ENCODE measurements at places on chromosomes 6 and 20.

- DNase-seq = no peak
Observed at GRCh38 chr20:11389186-11389585, 528.5 kb upstream of the BTBD3 start.

DNA sequence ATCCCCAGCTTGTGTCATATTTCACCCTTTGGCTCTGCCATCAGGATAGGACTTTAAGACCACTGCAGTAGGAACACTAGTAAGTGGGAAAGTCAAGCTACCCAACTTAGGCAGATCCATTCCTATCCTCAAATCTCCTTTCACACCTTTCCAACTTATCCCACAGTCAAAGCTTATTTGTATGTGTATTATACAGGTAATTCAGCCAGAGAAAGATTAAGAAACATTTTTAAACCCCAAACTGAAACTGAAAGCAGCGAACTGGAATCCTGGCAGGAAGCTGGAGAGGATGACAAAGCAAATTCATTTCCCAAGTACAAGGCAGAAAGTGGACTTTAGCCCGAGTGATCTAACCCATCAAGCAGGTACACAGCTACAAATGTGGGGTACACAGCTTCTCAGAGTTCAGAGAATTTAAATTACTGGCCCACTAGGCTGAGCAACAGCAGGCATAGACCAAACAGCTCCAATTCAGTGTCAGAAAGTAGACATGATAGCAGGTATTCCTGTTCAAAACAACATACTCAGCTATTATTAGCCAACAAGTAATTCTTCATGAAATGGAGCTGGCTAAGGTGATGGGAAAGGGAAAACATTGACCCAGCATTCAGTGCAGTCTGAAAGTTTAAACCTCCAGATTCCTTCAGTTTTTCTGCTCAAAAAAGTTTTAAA, 39.1 kb downstream of the ILRUN start:
- DNase-seq = peak; percentile 79

- no peak for DNase-seq
Observed at GRCh38 chr6:156864557-156864956, 87.4 kb downstream of the ARID1B start.

GRCh38 chr6:144749263-144749662, 464.1 kb downstream of the UTRN start:
- DNase-seq = no peak

DNA sequence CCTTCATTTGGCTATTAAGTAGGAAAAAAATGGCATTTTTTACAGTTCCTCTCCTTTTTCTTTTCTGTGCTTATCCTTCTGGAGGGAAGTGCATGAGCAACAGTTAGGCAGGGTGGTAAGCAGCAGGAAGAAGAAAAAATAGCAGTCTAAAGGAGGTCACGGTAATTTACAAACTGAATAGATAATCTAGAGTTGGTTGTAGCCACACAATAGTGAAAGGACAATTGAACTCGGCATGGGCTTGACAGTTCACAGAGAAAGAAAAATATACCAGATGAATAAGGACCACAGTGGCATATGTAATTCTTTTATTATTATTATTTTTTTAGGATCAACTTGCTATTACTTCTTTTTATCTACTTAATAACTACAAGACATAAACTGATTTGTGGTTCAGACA, 358.6 kb downstream of the BTBD9 start:
- no peak for DNase-seq

DNA sequence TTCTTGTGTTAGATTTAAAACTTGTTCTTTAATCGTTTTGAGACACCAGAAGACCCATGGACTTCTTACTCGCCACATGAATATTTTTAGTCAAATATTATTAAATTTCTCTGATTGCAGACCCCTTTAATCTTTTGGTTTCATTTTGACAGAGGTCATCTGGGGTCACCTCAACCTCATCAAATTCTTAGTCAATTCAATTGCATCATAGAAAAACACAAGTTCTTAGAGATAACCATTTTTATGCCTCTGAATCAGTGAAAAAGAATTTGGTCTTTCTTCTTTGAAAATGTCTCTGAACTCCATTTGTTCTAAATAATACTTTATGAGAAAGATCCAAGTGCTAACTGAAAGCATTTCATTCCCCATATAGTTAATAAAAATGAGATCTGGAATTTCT, 55.2 kb upstream of the CBLN4 start:
- no peak for DNase-seq

DNA sequence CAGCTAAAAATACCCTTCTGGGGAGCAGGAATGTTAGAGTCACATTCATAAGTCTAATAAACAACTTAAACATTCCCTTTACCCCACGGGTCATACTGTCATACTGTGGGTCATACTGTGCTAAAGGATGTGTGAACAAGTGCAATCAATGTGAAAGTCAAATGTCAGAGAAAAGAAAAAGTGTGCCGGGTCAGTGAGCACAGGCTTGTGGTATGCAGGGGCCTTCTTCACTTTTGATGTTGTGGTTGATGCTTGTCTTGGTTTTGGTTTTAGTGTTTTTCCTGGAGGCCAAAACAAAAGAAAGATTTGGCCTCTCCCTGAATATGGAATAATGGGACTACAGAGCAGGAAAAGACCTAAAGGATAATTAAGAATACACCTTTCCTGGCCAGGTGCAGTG, 267.9 kb upstream of the PLN start:
- DNase-seq = no peak

DNA sequence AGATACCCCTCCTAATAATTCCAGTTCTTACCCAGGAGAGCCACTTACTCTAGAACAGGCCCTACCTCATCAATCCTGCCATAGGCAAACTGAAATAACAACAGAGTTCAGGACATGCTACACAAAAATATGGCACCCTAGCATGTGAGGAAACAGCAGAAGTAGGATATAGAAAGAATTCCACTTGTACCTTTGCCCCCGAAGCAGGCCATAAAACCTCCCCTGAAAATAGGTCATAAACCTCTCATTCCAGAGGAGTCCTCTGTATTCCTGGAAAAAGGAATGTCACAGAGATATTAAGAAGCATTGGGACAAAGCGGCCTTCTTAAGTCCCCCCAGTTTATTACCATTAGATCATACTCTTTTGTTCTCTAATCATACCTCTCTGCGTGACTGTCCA, 504.3 kb upstream of the MARCKS start:
- DNase-seq = no peak

- DNase-seq = no peak
Observed at GRCh38 chr6:147715035-147715434, 206.5 kb downstream of the SAMD5 start.

- DNase-seq = no peak
Observed at GRCh38 chr6:136158387-136158821, 91.7 kb downstream of the MTFR2 start.

DNA sequence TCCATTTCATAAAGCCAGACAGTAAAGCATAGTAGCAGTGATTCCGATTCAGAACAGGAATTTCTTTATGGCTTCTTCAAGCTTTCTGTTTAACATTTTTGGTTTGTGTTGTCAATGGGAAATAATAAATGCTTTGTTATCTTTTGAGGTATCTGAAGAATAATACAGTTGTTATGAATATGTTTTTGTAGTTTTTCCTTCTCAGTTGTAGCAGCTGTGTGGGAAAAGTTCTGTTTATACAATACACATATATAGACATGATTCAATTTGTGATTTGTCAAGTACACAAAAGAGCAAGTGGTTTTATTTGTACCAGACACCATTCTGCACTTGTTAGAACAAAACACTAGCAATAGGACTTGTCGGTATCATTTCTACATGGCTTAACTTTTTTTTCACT, 96.6 kb downstream of the CDYL start:
- DNase-seq = no peak

GRCh38 chr20:61900011-61900944, 165.4 kb downstream of the TAF4 start:
- no peak for DNase-seq

DNA sequence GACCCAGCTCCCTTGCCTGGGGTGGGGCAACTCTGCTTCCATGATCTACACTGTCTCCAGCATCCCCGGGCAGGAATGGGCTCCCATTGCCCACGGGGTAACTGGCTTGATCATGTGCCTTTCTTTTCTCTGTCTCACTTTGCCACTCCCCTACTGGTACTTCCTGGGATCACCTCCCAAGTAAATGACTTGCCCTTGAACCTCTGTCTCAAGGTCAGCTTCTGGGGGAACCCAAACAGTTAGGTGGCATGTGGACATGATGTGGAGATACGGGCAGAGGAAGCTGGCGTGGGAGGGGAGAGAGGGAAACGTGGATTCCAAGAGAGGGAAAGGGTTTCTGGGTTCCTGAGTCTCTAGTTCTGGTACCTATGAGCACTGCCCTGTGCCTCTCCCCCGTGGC, 63.8 kb upstream of the RALY start:
- no peak for DNase-seq

DNA sequence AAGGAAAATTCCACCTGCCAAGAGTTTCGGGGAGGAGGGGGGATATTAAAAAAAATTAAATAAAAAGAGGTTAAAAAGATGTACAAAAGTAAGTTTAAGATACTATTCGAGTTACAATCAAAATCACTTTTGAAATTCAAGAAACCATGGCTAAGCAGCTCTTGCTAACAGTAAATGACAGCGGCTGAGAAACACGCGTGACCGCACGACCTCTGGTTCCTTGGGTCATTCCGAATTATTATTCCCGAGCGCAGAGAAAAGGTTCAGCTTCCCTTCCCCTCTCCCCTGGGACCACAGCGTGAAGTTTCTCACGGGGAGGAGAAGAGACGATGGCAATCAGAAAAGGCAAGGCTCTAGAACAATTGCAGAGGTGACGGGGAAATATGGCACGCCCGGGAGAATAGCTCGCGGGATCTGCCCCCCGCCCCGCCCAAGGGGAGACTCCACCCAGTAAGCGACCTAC, 496 bp downstream of the TMEM242 start:
- DNase-seq = no peak

DNA sequence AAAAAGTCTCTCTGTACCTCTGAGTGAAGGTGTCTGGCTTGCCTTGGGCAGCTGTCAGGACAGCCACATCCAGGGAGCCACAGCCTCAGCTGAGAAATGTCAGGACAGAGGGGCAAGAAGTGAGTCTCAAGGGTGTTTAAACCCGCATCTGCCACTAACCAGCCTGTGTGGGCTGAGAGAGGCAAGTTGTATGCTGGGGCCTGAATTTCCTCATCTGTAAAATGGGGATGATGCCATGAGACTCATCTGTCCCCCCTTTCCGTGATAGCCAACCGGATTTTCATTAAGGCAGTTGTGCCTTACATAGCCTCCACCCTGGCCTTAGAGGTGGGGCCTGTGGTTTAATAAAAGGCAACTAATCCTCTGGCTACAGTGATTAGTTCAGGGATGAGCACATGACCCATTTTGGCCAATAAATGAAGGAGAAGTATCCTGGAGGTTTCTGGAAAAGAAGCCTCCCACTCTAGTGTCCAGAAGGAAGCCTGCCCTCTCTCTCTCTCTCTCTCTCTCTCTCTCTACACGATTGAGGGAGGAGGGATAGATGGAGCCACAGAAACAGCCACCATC, 79.3 kb downstream of the BMP7 start:
- DNase-seq = no peak

DNA sequence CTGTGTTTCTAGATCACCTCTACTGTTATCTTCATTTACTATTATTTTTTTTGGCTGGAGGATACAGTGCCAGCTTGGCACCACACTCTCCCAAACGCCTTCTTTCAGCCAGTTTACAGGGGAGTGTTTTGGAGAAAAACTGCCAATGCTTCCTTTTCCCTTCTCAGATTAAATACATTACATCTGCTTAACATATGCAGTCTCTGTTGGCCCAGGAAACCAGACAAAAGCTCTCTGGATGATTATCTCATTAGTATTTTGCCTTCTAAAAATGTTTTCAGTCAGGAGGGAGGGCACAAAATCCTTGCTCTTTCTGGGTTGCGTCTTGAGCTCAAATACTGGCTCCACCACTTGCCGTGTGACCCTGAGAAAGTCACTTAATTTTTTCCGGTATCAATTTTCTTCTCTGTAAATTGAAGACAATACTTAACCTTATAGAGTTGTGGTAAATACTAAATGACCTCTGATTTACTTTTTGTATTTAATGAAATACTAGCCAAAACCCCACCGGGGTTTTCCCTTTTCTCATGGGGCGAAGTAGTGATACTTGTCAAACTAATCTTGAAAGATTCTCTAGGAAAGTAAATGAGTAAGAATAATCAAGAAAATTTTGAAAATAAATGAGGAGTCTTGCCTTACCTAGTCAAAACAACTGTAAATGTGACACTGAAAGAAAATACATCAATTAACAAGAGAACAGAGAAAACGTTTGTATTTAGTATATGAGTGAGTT, 146.2 kb downstream of the MMS22L start:
- DNase-seq = no peak

GRCh38 chr20:59171986-59172385, 8.4 kb downstream of the ZNF831 start:
- DNase-seq = no peak

- no peak for DNase-seq
Observed at GRCh38 chr6:1708820-1709219, 99.1 kb downstream of the FOXC1 start.

- no peak for DNase-seq
Observed at GRCh38 chr6:11977738-11978137, 34.4 kb upstream of the HIVEP1 start.

GRCh38 chr6:149864578-149865535, 698 bp upstream of the LRP11 start:
- no peak for DNase-seq

DNA sequence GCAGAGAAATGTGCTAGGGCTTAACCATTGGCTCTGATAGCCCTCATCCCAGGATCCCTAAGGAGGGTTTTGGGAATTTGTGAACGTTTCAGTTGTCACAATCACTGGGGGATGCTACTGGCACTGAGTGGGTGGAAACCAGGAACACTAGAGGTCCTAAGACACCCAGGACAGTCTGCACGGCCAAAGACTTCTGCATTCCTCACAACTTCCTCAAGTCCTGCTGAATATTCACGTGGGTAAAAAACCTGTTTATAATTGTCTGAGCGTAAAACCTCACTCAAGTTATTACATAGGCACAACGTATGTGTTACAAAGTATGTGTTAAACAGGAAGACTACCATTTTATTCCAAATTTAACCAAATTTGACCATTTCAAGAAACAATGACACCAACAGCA, 52.4 kb downstream of the GMDS start:
- DNase-seq = no peak

GRCh38 chr6:116575227-116575626, 3.9 kb downstream of the RWDD1 start:
- DNase-seq = no peak

- DNase-seq = no peak
Observed at GRCh38 chr20:41299899-41300298, 17.6 kb downstream of the ZHX3 start.

GRCh38 chr6:26158581-26159356, 71.5 kb downstream of the HFE start:
- DNase-seq = no peak

- peak; percentile 58 for DNase-seq
Observed at GRCh38 chr6:6713657-6714056, 125.1 kb downstream of the LY86 start.

DNA sequence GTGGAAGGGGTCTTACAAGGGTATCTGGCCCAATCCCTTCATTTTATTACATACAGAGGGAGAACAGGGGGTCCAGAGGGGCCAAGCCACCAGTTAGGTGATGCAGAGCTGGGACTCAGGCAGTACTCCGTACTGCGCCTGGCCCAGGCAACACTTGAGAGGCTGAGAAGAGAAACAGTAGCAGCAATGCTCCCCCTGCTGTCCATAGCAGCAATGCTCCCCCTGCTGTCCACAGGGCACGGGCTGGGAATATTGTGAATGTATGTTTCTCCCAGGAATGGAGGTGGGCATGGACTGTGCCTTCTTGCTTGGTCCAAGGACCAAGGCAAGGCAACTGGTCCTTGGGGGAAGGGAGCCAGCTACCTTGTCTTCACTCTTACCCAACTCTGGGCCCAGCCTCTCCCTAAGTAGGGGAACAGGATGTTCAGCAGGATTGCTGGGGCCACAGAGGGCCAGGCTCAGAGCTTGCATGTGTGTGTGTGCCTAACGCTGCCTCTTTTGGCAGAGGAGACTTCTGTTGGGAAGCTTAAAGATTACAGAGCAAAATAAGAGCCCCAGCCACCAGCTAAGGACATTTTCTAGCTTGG, 14.8 kb upstream of the FAM83C start:
- DNase-seq = no peak
